Activated naive CD4-positive, alpha-beta T cell treated with anti-CD3 and anti-CD28 coated beads, Interleukin-2, amount 50 U/mL, for 16 hours (primary cell): ENCODE measurements at places on chromosomes 2 and 18.

GRCh38 chr18:41871229-41872000 lies 83.6 kb upstream of the PIK3C3 start:
- DNase-seq: no peak

DNA sequence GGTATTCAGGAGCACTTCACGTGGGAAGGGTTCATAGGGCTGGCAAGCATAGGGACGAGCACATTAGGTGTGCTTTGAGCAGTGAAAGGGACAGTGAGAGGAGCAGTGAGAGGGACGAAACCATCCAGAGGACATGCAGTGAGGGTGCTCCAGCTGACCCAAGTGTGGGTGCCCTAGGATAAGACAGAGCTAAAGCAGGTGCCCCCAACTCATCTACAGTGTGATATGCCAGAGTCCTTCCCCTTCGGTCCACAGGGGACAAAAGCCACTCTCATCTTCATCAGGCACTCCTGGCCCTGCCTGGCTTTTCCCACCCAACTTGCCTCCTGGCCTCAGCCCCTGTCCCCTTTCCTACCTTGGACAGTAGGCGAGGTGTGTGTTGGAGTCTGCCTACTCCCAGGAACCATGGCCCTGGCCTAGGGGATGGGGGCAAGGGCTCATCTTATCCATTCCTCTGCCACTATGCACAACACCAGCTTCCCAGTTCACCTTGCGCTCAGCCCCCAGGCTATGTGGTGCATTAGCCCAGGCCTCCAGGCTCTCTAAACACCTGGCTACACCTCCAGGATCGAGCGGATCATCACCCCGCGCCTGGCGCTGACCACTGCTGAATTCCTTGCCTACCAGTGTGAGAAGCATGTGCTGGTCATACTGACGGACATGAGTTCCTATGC lies 16.1 kb upstream of the ANKRD53 start:
- no peak for DNase-seq

DNA sequence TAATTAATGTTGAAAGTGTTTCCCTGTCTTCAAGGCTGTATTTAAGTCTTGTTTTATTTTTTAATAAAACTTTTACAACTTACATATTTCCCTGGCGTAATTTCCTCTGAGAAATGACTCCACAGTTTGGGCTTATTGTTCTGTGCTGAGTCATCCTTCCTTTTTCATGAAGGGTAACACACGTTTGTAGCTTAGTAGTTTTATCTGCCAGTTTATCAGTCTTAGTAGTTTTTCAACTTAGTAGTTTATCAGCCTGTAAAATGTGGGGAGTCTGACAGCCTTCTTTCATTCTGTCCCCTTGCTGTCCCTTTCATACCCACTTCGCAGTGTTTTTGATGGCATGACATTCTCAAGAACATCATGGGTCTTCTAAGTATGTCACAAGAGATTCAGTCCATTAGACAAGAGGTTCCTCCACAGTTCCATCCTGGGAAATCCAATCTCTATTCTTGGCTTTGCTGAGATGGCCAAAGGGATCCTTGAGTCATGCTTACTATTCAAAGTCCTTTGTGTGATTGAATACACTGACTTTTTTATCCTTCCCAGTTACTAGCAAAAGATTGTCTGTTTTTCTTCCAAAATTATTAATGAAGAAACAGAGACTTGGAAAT lies 60.0 kb upstream of the SGPP2 start:
- DNase-seq: no peak

DNA sequence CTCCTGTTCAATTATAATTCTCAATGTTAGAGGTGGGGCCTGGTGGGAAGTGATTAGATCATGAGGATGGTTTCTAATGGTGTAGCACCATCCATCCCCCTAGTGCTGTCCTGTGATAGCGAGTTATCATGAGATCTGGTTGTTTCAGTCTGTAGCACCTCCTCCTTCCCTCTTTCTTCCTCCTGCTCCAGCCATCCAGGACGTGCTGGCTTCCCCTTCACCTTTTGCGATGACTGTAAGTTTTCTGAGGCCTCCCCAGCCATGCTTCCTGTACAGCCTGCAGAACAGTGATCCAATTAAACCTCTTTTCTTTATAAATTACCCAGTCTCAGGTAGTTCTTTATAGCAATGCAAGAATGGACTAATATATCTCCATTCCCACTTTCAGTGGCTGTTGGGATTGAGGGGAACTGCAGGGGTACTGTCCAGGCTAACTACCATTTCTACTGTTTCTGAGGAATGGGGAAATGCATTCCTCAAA lies 19.2 kb downstream of the SPIRE1 start:
- no peak for DNase-seq

DNA sequence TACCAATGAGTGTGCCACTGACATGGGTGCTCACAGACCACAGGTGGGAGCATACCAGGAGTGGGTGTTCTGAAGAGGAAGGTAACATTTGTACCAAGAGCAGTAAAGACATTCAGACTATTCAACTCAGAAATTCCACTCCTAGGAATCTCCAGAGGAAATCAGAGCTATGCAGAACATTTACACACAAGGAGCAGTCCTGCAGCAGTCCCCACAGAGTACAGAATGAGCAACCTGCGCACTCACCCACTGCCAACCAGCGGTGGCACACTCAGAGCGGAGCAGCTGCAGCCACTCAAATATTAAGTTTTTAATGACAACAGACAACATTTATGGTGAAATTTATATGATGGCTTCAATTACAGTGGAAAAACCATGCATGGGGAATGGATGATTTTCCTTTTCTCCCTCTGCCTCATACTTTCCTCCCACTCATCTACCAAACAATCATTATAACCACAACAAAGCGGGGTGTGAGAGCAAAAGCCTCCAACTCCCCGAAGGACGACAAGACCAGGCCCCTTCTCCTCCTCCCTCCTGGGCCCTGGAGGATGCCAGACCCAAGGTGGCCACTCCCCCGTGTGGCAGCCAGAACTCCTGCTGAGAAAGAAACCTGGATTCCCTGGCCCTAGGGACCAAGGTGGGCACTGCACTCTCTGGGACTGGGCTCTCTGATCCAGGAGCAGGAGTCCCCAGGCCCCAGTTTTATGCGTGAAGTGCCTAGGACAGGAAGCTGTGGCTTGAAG lies 5.4 kb downstream of the HS6ST1 start:
- DNase-seq: peak; percentile 15

DNA sequence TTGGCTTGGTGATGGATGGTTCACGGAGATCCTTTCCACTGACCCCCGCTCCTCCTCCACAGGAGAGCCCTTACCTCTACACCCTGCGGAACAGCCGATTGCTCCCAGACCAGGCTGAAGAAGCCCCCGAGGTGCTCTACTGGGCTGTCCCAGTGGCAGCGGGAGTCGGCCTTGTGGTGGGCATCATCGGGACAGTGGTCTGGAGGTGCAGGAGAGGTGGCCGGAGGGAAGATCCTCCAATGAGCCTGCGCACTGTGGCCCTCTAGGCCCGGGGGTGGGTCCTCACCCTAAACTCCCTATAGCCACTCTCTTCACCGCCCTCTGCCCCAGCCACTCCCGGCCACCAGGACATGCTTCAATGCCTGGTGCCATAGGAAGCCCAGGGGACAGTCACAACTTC lies 108.8 kb upstream of the PPP1CB start:
- no peak for DNase-seq

DNA sequence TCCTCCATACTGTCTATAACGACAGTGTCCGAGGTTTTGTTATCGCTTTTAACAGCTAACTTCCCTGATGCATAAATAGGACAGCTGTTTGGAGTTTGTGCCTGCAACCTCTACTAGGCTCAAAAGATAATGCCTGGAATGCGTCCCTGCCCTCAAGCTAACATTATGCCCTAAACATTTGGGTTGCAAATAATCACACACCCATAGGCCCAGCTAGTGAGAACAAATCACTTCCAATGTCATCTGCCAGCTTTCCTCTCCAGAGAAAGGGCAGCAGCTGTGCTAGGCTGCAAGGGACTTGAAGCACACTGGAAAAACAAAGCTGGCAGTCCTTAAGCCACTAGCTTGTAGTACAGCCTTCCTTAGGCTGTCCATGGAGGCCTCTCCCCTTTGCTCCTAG lies 201.8 kb upstream of the LYPD1 start:
- no peak for DNase-seq

- no peak for DNase-seq
These were observed 49.3 kb downstream of the HIBCH start for GRCh38 chr2:190270298-190270697.

DNA sequence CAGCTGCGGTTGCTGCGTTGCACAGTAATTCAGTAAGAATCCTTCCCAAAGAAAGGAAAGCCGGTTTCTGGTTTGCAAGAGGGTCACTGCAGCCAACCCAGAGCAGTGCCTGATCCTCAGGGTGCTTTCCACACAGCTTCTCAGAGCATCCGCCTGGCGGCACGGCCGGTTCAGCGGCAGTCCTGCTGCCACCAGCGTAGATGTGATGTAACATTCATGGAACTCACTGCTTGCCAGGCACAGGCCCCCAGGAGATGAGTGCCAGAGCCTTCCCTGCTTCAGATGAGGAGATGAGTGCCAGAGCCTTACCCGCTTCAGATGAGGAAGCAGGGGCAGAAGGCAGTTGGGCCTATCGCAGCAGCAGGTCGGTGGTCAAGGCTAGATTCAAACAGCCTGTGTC lies 230.2 kb downstream of the GBX2 start:
- DNase-seq: no peak

DNA sequence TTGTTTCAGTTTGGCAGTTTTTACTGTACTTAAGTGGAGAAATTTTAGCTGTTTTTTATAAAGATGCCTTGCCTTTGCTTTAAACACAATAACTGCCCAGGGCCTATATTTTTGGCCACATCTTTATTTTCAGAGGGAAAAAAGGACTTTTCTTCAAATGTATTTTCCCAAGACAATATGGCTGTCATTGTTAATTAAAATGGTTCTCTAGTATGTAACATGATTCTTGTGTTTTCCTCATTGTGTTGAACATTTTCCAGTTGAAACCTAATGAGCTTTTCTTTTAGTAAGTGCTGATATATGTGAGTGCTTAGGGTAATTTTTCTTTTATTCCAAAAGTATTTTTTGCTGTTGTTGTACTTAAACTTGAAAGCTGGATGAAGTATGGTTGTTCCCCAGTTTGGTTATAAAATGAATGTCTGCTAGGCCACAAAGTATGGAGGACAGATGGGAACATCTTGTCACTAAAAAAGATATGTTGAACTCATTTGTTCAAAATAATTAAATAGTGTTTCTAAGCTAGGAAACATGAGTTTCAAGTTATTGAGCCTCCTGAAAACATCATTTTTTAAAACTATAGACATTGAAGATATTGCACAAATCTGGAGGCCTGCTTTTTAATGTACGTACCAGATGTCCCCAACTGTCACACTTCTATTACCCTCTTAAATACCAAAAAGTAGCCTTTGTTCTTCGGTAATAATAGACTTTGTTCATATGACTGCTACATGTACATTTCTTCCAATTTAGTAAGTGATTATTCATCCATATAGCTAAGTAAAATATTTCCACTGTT lies 147.5 kb upstream of the DAPL1 start:
- no peak for DNase-seq

DNA sequence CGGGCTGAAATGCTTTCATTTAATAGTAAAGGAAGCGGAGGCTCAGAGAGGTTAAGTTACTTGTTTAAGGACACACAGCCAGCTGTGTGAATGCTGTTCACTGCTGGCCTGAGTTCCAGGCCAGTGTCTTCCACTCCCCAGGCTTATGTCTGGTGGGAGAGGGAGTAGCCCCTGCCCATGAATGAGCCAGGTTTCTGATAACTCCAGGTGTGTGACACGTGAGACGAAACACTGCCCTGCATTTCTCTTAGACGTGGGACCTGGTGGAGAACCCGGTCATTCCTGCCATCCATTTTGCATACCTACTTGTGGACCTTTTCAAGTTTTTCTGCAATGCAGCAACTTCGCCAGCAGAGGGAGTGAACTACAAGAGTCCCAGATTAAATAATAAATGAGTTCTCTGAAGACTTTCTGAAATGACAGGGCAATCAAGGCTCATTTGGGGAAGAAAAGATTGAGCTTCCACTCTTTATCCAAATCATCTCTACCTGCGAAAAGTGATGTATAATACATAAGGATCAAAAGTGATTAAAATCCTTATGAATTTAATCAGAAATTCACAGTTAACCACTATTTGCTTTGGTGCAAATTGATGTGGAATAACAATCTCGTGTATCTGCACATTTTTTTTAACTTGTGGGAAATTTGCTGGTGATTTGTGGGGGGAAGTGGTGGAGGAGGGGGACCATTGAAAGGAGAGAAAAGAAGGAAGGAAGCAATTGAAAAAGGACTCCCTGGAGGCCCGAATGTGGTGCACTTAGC lies 79.4 kb upstream of the ASB18 start:
- DNase-seq: peak; percentile 47

GRCh38 chr18:46615720-46616119 lies 41.3 kb downstream of the LOXHD1 start:
- DNase-seq: no peak

DNA sequence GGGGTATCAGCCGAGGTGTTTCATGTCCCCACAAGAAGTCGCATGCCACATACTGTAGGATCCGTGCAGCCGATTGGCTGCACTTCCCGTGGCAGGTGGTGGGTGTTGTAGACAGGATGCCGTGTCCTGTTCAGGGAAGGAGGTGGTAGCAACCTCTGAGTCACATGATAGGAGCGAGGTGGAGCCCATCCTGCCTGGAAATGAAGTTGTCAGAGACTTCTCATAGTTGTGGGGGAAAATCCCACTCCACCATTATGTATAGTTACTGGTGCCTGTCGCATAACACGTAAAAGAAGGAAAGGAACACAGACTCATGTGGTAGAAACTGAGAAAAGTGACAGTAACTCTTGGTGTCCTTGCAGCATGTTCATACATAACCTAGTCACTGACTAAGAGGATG lies 91.4 kb upstream of the IL1R2 start:
- peak; percentile 15 for DNase-seq

GRCh38 chr2:219706823-219707281 lies 79.4 kb downstream of the SLC4A3 start:
- DNase-seq: no peak

- DNase-seq: no peak
These were observed 106.4 kb downstream of the VAPA start for GRCh38 chr18:10020171-10020570.

- DNase-seq: no peak
These were observed 244.1 kb upstream of the MYT1L start for GRCh38 chr2:2575181-2575577.

- no peak for DNase-seq
These were observed 100.7 kb upstream of the CCDC195 start for GRCh38 chr2:224816816-224817215.

- DNase-seq: no peak
These were observed 408.8 kb upstream of the UBE2E3 start for GRCh38 chr2:180571559-180571958.

DNA sequence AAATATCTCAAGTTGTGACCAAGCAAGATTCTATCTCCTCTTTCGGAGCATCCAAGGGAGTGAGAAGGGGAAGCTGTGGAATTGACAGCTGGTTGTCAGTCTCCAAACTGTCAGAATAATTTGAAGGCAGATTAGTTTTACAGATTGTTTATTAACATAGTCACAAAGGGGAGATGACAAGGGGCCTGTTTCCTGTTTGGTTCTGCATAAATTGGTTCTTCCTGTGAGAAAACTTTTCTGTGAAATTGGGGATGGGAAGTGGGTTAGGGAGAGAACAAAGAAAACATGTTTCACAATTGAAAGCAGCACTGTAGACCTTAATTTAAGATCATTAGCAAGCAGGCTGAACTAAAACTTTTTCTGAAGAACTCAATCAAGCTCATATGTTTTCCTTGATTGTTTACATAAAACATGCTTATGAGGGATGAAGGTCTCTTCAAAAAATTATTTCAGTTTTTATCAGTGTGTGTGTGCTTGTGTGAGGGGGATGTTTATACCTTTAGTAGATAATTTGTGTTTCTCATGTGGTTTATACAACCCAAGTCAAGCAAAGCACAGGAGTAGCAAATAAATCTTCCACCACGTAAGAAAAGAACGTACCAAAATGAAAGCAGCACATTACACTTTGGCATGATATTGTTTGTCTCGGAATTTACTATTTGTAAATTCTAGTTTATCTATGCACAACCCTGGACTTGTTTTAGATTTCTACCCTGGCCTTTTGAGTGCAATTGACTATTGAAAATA lies 604.9 kb upstream of the CDH2 start:
- no peak for DNase-seq
